Pulmonary artery endothelial cell (primary cell): ENCODE measurements at places on chromosomes 3 and 15.

- DNase-seq, result no peak
Measured at GRCh38 chr3:8538913-8539312, 37.3 kb downstream of the LMCD1 start.

GRCh38 chr3:130851277-130851676 lies 42.6 kb upstream of the ATP2C1 start:
- DNase-seq, result no peak

GRCh38 chr3:32392536-32393302 lies 1.1 kb downstream of the CMTM7 start:
- DNase-seq, result no peak

- no peak for DNase-seq
Measured at GRCh38 chr3:38119248-38119544, 17.7 kb downstream of the ACAA1 start.

GRCh38 chr15:55619783-55620182 lies 31.6 kb upstream of the PYGO1 start:
- DNase-seq, result no peak
